ENCODE measurements at places on chromosomes 12 and 14. TPM values are rescaled to one million over a fixed set of nuclear protein-coding genes. Genes with fewer than 3 reads are reported as not detected.

GRCh38 chr12:117214797-117215196, 24.5 kb upstream of the FBXO21 start:
- DNase-seq: no peak

DNA sequence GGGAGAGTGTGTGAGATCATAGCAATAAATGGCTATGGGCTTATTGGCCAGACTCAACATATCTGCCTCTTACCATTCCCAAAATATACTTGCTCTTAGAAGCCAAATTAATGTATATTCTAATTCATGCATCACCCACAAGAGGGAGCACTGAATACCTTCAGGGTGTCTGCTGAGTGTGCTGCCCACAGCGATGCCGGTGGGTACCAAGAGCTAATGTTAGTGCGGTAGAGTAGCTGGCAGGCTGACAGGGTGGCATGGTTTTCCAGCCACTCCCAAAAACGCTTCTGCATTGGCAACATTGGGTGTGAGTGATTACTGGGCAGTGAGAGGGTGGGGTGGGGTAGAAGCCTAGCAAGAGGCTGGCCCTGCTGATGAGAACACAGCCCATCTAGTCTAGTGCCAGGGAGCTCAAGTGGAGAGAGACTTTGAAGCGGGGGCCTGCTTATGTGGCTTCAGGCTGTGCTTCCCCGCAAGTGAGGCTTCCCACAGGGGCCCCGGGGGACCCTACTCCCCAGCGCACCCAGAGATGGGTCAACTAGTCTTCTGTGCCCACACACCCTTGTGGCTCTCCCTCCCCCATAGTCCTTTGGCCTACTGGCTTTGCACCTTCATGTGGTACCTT, 9.2 kb upstream of the PLEKHD1 start:
- no peak for DNase-seq

- DNase-seq: no peak
These were observed 165.4 kb upstream of the CCDC198 start for GRCh38 chr14:57659052-57659451.

DNA sequence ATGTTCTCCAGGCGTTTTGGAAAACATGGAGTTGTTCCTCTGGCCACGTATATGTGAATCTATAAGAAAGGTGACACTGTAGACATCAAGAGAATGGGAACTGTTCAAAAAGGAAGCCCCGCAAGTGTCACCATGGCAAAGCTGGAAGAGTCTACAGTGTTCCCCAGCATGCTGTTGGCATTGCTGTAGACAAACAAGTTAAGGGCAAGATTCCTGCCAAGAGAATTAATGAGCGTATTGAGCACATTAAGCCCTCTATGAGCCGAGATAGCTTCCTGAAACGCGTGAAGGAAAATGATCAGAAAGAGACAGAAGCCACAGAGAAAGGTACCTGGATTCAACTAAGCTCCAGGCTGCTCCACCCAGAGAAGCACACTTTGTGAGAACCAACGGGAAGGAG, 92.5 kb upstream of the EIF5 start:
- no peak for DNase-seq

GRCh38 chr14:49919825-49920659, 27.2 kb downstream of the ARF6 start:
- no peak for DNase-seq

GRCh38 chr14:104895207-104895785, 29.4 kb upstream of the PLD4 start:
- DNase-seq: peak; percentile 49

GRCh38 chr14:21231020-21231652, 38.1 kb downstream of the HNRNPC start:
- no peak for DNase-seq

- DNase-seq: no peak
These were observed 58.2 kb downstream of the DHRS2 start for GRCh38 chr14:23694085-23694948.

AKAP3 gene
- total RNA-seq: 5.8 TPM

SAMD15 gene
- total RNA-seq: not detected

KRT3 gene
- not detected for total RNA-seq

SERPINA3 gene
- total RNA-seq: 241 TPM

RHEBL1 gene
- 0.21 TPM for total RNA-seq
